CD4-positive, alpha-beta T cell treated with Interleukin-17A for 1 hour (primary cell): ENCODE measurements at places on chromosomes 7 and 10.

DNA sequence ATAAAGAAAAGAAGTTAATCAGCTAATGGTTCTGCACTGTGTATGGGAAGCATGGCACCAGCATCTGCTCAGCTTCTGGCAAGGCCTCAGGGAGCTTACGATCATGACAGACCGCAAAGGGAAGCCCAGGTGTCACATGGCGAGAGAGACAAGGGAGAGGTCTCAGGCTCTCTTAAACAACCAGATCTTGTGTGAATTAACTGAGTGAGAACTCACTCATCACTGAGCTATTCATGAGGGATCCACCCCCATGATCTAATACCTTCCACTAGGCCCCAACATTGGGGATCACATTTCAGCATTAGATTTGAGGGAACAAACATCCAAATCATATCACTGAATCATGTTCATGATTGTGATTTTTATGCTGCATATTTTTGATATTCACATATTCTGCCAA lies 5.8 kb downstream of the USP54 start:
- no peak for DNase-seq

DNA sequence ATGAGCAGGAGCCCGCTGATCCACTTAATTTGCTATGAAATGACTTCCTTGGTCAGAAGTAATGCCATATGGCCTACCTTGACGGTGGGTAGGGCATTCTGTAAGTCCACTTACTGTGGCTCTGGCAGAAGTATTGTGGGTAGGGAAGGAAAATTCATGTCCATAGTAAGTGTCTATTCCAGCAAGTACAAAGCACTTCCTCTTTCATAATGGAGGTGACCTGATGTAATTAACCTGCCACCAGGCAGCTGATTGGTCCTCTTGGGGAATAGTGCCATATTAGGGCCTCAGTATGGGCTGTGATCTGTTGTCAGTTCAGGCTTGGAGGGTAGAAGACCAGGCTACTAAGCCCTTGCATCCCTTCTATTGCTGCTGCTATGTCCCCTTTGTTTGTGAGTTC lies 103.9 kb downstream of the SLC37A3 start:
- no peak for DNase-seq

DNA sequence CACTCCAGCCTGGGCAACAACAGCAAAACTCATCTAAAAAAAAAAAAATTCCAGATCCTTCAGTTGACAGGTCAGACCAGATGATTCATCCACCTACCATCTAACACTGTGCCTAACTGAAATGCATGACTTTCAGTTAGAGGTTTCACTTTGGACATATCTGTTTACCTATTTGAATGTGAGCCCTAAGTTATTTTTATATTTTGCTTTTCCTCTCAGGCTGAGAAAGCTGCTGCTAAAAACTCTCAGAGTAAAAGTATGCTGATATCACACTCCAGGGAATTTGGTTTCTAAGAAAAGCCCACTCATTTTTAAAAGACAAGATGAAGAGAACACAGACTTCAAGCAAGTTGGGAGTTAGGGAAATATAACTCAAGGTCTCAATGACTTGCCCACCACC lies 126.0 kb downstream of the SGMS1 start:
- DNase-seq, result no peak

DNA sequence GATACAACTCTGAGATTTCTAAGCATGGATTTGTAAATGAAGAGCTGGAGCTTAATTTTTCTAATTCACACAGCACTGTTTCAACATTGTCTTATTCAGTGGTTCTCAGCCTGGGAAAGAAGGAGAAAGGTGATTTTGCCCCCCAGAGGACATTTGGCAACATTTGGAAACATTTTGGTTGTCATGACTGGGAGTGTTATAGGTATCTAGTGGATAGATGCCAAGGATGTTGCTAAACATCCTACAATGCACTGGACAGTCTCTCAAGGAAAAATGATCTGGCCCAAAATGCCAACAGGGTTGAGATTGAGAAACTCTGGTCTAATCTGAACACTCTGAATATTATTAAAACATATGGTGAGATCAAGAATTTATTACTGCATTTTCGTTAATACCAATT lies 3.8 kb upstream of the CAV2 start:
- no peak for DNase-seq

GRCh38 chr10:83222300-83222699 lies 917.0 kb upstream of the GHITM start:
- no peak for DNase-seq

- DNase-seq, result no peak
Observed at GRCh38 chr10:84478151-84478550, 149.8 kb downstream of the CCSER2 start.

DNA sequence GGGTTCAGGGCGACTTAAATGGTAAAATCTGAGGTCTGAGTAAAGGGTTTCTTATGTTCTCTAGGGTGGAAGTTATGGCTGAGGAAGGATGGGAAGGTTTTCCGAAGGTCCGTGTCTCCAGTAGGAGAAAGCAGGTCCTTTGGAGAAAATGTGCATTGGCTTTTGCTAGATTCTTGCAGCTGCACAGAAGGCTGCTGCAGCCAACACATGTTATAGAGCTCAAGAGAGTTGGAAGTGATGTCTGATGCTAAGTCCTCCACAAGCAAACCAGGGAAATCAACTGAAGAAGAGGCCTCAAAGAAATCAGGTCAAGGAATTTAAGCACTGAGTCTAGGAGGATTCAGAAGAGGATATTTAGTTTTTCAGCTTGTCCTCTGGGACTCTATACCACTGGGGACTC lies 404.6 kb downstream of the LRMDA start:
- no peak for DNase-seq

GRCh38 chr7:92788559-92789183 lies 47.7 kb downstream of the CDK6 start:
- DNase-seq, result no peak

DNA sequence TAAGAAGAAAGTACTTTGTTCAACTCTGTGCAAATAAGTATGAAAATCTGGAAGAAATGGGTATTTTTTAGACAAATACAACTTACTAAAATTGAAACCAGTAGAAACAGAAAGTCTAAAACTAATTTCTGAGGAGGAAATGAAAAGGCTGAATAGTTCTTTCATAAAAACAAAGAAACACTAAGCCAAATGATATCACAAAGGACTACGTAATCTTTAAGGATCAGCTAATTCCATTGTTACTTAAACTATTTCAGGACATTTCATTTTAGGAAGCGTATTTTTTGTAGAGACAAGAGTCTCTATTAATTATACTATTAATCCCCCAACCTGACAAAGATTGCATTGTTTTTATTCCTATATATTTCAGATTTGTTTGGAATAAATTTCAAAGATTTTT lies 11.2 kb upstream of the CCSER2 start:
- DNase-seq, result no peak

- DNase-seq, result peak; percentile 56
Observed at GRCh38 chr7:95511716-95512260, 26.0 kb downstream of the ASB4 start.

- DNase-seq, result no peak
Observed at GRCh38 chr7:131537571-131537978, 18.9 kb downstream of the PODXL start.

DNA sequence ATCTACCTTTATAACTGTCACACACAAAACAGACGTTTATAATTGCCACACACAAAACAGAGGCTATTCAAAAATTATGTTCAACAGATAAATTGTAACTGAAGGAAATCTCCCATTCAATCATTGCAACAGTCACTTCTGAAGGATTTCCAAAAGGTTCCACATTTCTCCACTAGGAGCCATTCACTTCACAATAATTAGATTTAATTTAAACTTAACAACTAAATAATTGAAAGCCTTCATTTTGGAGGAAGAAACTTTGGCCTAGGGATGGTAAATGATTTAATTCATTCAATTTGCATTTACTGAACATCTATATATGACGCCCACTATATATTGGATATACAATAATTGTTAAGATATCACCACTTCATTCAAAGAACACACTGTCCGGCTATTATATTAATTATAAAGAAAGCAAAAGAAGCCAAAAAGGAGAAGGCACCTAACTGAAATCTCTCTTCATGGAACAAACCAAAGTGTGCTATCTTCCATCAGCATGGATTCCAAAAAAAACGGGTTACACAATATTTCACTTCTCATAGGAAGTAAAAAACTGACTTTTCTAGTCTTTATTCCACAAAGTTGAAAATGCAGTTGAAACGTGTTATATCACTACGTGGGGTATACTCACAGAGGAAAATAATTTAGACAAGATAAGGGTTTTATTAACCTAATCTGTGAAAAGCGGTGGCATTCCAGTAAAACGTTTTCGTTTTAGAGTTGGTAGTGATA lies 1.7 kb downstream of the ATAD1 start:
- DNase-seq, result no peak

DNA sequence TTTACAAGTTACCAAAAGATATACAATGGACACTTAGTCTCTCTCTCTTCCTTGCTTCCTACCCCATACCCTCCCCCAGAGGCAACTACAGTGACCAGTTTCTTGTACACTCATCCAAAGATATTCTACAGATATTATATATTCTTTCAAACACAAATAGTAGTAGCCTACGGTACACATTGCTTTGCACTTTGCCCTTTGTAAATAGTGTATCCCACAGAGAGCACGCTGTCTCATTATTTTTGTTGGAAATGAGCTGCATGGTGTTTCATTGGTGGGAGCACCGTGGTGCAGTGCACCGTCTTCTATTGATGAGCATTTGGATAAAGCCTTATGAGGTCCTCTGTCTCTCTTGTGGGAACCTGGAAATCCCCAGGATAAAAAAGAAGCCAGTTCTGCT lies 24.2 kb downstream of the STRA8 start:
- no peak for DNase-seq

GRCh38 chr7:104156842-104157277 lies 51.0 kb downstream of the ORC5 start:
- DNase-seq, result peak; percentile 16

DNA sequence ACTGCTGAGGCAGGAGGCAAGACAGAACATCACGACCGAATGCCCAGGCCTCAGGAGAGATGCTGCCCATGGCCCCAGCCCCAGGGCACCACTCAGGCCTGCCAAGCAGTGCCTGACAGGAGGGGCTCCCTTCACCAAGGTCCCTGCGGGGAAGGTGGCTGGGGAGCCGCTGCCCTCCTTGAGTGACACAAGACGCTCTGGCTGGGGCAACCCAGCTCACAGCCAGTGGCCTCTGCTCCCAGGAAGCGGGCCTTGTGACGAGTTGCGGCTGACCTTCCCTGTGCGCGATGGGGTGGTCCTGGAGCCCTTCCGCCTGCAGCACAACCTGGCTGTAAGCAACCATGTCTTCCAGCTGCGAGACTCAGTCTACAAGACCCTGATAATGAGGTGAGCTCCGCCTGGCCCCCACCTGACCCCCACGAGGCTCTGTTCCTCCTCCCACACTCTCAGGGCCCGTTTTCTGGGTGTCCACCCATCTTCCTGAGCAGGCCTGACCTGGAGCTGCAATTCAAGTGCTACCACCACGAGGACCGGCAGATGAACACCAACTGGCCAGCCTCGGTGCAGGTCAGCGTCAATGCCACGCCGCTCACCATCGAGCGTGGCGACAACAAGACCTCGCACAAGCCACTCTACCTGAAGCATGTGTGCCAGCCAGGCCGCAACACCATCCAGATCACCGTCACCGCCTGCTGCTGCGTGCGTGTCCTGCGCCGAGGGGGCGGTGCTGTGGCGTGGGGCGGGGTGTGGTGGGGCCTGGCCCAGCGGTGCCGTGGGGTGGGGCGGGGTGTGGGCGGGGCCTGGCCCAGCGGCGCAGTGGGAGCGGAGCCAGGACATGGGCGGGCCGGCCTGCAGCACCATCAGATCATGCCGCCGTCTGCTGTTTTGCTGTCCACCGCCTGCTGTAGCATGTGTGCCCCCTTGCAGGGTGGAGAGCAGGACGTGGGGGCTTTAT lies 12.8 kb downstream of the ZMIZ2 start:
- DNase-seq, result no peak

DNA sequence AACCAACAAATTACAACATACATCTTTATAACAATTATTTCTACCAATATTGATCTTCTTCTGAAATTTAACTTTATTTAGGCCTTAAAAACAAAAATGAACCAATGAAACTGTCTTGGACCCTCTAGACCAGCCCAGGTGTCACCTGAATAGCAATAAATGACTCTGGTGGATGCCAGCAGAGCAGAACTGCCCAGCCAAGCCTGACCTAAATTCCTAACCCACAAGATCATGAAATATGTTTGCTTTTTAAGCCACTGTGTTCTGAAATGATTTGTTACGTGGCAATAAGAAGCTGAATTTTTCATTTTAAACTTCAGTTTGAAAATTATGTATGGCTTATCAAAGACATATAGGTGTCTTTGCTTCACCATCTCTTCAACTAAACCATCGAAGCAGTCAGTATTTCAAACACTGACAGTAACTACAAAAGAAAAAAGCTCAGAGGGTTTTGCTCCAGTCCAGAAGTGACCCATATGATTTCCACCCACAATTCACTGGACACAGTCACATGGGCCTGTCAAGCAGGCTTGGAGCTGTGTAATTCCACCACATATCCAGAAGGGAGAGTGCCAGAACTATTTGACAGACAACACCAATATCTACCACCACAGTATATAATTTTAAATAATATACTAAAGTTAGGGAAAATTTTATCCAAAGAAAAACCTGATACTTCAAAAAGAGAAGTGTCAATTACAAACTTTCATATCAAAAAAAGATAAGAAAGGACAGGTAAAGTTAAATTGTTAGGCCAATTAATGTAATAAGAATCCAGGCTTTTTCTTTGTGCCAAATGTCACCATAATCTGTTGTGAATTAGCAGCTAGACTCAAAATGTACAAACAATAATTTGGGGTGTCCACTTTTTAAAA lies 94.5 kb downstream of the KMT2C start:
- peak; percentile 7 for DNase-seq

- no peak for DNase-seq
Observed at GRCh38 chr7:378041-378420, 88.1 kb downstream of the FOXL3 start.

DNA sequence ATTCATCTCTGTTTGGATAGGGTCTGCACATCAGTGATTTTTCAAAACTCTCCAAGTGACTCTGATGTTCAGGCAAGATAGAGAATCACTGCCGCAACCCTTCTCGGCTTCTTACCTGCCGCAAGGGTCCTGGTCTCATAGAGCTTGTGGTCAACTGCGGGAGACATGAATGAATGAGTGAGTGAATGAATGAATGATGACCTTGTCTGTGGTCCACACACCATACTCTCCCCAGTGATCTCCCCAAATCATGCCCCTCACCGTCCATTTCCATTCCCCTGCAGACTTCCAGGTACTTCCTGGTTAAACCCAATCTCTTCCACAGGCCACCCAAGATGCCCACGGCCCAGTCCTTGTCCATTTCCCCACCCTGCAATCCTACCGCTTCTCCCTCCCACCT lies 5.9 kb upstream of the NPFFR1 start:
- DNase-seq, result no peak

DNA sequence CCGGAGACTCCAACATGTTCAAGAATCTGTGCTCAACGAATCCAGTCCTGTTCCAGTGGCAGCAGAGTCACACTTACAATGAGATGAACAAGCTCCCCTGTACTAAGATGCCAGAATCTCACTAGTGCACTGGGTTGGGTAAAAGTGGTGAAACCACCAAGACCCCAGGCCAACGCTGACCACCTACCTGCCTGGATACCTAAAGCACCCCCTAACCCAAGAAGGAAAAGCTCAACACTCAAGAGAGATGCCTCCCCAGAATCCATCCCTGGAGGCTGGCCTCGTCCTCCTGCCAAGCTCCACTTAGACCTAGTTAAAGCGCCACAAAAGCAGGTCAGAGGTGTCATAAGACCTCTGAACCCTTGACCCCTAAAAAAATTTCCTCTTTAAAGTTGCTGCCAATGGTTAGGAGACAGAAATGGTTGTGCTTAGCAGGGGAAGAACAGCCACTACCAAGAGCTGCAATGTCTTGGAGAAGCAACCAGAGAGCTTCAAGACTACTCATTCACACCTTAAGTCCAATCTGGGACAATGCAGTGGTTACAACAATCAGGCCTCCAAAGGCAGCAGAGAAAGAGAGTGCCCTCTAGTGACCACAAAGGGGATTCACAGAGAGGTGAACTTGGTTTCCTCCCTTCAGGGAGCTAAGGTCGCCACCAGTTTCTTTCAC lies 94.6 kb upstream of the MACROH2A2 start:
- DNase-seq, result peak; percentile 40
